ENCODE measurements at places on chromosomes 5 and 9.
A peak's percentile ranks its signal among the peaks of the same experiment; 100 is the strongest.

DNA sequence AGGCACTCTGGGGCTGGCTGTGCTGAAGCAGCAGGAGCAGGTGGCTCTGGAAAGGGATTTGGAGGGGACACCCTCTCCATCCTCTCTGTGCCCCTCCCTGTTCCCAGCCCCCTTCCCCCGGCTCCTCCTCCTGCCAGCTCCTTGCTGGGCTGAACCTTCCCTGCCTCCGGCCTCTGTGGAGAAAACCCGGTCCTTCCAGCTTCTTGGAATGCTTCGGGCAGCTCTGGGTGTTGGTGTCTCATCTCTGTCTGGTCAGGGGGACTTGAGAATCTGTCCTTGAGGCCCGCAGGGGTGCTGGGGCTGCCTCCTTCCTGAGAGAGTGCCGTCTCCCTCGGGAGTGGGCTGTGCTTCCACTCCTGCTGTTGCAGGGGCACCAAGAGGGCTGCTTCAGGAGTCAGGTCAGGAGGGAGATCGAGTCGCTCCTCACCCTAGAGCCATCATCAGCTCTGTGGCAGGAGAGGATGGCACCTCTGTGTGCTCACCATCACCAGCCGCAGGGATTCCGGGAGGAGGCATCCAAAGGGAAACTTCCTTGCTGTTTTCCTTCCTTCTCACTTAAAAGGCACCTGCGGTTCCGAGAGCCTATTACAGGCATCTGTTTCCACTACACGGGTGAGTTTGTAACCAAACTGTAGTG lies 30.6 kb downstream of the NDUFS6 start:
- no peak for DNase-seq

- no peak for DNase-seq
Measured at GRCh38 chr5:127061956-127062355, 11.3 kb downstream of the C5orf63 start.

- DNase-seq: no peak
Measured at GRCh38 chr5:66554884-66555283, 41.3 kb upstream of the MAST4 start.

DNA sequence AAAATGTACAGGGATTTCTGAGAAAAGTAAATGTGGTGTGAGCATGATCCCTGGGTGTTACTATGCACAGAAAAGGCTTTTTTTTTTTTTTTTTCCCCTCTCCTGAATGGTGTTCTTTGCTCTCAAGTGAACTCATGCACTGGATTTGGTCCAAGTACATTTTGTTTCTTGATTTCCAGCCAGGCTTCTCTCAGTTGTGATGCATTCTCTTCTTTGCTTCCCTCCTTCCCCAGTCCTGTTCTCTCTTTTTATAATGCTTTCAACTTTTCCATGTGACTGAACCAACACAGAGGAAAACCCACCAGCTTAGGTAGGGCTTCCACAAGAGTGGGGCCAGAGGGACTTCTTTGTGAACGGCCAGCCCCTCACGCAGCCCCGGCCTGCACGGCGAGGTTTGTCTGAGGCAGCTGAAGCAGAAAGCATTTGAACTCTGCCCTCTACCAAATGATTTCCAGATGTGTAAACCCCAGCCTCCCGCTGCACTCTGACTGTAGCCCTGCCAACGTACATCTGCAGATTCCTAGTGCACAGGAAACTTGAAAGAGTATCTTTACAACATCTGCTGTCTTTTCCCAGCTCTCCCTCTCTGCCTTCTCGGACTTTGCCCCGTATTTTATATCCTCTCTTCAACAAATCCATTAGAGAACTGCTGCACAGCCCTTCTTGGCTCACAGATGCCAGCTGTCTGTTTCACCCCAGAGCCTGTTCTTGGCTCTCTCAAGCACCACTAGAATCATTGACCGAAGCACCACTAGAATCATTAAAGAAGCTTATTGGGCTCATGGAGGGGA lies 71.8 kb upstream of the CD180 start:
- DNase-seq: no peak

DNA sequence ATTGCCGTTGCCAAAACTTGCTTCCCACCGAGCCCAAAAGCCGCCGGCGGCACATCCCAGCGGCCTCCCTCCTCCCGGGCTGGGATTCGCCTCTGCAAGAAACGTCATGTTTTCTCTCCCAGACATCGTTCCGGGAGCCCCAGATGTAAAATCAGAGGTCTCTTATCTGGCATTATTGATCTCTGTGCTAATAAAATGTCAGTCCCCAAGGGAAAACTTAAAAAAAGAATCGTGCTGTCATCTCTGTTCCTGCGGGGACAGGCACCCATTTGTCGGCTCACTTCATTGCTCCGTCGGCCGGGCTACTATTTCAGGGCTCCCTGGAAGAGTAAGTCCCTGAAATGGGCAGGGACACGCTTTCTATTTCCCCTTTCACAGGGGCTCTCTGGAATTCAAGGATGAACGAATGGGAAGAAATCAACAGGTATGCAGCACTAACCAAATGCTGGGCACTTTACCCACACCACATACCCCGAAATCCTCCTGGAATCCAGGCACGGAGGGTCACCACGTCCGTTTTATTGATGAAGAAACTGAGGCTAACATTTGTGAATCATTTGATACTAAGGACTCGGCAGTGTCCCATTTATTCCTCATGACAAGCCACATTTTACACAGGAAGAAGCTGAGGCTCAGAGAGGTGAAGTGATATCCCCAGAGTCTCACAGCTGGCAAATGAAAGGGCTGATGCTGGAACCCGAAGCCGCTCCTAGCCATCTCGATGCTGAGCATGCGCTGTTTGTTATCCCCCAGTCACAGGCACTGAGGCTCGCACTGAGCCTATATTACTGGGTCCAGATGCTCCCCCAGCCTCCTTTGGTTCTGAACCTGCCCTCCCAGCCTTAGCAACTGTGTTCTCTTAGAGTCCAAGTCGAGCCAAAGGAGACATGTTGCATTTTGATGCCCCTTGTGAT lies 35.7 kb upstream of the MSX2 start:
- no peak for DNase-seq

DNA sequence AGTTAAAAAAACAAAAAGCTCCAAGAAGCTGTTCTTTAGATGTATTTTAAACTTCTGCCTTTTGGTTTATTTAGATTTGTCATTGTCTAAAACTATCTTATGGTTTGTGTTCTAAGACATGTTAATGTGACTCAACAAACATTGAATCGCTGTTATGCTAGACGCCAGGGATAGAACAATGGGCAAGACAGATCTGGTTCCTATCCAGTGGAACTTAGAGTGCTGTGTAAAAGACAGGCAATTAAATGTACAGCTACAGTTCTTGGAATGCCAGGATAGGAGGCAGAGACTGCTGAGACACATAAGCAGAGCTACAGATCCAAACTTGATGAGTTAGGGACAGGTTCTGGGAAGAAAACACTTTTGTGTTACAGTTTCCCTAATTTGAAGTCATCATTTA lies 22.4 kb downstream of the LYRM7 start:
- DNase-seq: no peak

DNA sequence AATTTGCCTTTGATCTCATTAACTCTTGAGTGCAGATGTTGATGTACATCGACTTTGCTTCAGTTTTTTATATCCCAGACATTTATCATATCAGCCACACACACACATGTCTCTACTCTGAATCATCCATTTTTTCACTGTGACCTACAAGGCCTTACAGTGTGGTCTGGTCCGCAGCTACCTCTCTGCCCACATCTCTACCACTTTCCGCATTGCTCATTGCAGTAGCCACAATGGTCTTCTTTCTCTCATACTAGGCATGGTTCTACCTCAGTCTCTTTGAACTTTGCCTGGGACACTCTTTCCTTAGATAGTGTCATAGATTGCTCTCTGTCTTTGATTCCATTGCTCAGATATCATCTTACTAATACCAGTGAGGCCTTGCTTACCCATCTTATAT lies 87.9 kb upstream of the FSD1L start:
- no peak for DNase-seq

GRCh38 chr5:139385061-139386049 lies 2.3 kb upstream of the SLC23A1 start:
- DNase-seq: peak; percentile 59

DNA sequence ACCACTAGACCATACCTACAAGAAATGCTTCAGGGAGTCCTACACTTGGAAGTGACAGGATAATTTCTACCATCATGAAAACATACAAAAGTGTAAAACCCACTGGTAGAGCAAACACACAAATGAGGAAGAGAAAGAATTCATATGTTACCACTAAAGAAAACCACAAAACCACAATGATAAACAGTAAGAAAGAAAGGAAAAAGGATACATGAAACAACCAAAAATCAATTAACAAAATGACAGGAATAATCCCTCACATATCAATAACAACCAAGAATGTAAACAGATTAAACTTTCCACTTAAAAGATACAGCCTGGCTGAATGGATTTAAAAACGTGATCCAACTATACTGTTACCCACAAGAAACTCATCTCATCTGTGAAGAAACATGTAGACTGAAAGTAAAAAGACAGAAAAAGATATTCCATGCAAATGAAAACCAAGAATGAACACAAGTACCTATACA lies 83.4 kb downstream of the LPAR1 start:
- no peak for DNase-seq

GRCh38 chr5:160251406-160252155 lies 22.3 kb downstream of the FABP6 start:
- DNase-seq: no peak

DNA sequence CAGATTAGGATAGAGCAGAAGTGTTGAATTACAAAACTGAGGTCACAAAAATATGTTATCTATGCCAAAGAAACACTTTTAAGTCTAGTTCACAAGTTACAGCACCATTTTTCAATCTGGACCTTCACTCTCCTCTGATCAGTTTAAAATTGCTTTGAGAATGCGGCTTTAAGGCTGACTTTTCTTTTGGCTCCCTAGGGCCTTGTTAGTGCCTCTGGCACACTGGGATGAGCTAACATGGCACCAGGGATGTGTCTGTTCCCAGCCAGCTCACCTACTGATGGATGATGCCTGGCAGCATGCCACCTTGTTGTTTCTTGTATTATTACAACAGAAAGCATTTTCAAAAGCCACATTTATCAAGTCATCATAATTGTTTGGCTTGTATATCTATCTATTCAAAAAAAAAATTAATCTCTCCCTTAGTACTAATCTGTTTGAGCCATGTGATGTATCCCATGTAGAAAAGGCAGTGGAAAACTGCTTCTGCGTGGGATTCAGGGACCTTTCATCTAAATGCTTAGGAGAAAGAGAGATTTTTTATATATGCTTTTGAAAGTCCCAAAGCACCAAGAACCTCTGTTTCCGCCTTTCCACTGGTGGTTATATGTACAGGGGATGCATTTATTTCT lies 46.6 kb downstream of the ADAMTSL1 start:
- DNase-seq: no peak

DNA sequence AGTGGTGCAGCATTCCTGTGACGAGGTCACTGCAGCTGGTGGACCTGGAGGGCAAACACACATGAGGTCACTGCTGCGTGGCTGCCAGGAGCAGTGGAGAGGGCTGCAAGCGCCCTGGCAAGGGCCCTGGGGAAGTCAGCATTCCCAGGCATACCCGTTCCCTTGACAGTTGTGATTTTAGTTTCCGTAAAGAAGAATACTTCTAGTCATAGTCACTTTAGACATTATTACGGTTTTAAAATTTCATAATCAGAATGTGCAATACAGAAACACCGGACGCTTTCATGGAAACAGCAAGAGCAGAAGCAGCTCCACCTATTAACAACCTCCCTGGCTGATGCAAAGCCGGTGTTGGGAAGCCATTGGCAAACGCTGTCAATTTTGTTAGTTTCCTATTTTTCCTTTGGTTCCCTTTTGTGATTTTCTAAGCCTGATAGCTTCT lies 129.8 kb downstream of the GADD45G start:
- DNase-seq: no peak

- DNase-seq: no peak
Measured at GRCh38 chr5:89276566-89277305, 393.8 kb upstream of the MEF2C start.

DNA sequence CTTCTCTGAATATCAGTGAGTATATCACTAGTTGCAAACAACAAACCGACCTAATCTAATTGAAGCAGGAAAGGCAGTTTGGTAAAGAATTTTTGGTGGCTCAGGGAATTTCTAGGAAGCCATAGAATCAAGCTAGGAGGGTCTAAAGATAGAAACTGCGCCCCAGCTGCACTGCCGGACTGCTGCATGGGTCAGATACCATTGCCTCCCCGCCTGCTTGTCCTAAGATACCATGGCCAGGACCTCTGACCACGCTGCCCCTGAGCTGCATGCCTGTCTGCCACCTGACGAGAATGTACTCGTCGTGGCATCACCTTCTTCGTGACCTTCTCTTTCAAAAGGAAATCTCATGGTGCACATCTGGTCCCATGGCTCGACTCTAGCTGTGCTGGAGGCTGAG lies 439.0 kb downstream of the ZSWIM6 start:
- no peak for DNase-seq

- DNase-seq: peak; percentile 73
Measured at GRCh38 chr5:142798099-142798770, 28.1 kb downstream of the ARHGAP26 start.

GRCh38 chr5:6713274-6714225 lies at the start of gene TENT4A:
Gene TENT4A (plus strand): TSS chr5:6713432. CDS start chr5:6713984, 552 bp downstream.
- DNase-seq: no peak

All from DND-41 (cell line).